PC-9 (cell line): ENCODE measurements at places on chromosomes 2 and 18.

- no peak for DNase-seq
Measured at GRCh38 chr2:80396276-80396675, 91.7 kb upstream of the LRRTM1 start.

GRCh38 chr2:43347746-43348145, 121.3 kb upstream of the ZFP36L2 start:
- DNase-seq: no peak

GRCh38 chr2:241763551-241764274, 12.9 kb upstream of the GAL3ST2 start:
- DNase-seq: no peak

GRCh38 chr2:118046634-118047210, 32.9 kb upstream of the CCDC93 start:
- peak; percentile 62 for DNase-seq

- DNase-seq: no peak
Measured at GRCh38 chr2:12918138-12918834, 201.6 kb downstream of the TRIB2 start.

- DNase-seq: no peak
Measured at GRCh38 chr18:62499263-62499650, 23.6 kb upstream of the ZCCHC2 start.

DNA sequence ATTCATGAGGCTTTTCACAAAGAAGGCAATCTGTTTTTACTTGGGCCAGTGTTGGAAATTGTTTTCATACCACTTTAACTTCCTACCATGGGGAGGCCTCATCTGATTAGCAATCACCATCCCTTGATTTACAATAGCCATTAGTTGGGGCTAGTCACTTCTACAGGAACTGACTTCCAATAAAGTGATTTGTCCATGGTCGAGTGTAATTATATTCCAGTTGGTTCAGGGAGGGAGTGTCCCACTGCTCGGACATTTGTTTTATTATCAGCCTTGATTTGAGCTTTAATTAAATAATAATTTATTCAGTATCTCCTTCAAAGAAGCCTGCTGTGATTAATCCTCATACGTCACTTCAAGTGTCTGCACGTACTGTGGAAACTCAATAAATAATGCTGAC, 233.9 kb upstream of the CNTNAP5 start:
- DNase-seq: no peak

DNA sequence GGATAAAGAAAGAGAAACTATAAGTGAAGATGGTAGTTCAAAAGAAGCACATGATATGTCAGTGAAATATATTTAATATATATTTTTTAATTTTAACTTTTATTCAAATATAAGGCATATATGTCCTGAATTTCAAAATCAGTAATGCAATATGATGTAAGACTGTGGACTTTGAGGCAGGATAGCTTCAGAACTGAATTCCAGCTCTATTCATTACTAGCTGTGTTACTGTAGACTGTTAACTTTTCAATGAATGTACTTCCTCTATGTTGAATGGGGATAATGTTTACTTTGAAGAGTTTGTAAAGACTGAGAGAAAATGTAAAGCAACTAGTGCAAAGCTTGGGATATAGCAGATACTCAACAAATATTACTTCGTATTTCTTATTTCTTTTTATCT, 112.6 kb downstream of the PMS1 start:
- no peak for DNase-seq

DNA sequence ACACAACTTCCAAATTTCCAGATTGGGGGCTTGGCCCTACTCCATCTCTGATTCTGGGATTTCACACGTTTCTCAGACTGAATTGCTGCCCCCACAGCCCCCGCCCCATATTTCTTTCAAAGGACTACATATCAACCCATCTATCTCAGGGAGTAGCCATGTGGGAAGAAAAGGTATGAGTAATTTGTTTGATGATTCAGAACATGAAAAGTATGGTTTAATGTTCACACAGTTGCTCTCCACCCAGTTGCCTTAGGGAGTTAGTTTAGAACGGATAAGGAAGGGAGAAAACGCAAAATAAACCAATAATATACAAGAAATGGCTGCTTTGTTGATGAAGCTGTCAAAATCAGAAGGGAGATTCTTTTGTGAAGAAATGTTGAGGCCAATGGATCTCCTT, 145.1 kb downstream of the PIEZO2 start:
- no peak for DNase-seq

- peak; percentile 91 for DNase-seq
Measured at GRCh38 chr2:69755862-69756467, 14.0 kb downstream of the ANXA4 start.

DNA sequence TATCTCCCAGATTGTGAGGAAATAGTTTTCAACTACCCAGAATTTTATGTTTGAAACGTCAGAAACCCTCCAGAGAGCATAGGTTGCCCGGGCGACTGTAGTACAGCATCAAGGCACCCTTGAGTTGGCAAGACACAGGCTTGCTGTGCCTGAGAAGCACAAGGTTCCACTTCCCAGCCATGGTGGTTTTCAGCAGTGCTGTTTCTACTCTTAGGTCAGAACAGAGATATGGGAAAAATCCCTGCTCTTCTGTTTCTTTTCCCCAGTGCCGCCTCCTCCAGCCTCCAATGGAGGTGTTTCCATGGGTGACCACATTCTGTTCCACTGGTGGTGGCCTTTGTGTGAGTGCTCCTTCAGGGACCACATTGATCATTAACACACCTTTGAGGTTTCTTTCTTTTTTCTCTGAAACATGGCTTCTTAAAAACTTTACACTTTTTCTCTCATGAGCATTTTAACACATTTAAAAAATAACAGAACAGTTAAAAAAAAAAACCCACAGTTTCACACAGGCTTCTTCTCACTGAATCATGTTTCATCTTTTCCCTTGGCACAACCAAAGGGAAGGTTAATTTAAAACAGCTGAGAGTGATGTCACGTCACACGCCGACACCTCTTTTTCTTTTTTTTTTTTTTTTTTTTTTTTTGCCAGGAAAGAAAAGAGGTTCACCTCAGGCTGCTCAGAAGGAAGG, 229.3 kb upstream of the HDAC4 start:
- DNase-seq: no peak

DNA sequence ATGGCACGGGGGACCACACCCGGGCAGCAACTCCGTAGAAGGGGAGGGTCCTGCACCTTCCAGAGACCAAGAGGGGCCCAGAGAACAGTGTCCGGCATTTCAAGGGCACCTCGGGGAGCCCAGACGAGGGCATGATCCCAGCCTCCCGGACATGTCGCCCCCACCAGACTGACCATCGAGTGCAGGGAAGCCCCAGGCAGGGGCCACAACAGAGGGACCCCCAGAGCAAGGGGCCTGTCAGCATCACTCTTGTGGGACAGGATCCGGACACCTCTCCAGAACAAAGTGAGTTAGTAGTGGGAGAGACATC, 50.4 kb upstream of the CTDP1 start:
- no peak for DNase-seq

GRCh38 chr18:49277395-49278036, 182.9 kb downstream of the DYM start:
- peak; percentile 69 for DNase-seq

DNA sequence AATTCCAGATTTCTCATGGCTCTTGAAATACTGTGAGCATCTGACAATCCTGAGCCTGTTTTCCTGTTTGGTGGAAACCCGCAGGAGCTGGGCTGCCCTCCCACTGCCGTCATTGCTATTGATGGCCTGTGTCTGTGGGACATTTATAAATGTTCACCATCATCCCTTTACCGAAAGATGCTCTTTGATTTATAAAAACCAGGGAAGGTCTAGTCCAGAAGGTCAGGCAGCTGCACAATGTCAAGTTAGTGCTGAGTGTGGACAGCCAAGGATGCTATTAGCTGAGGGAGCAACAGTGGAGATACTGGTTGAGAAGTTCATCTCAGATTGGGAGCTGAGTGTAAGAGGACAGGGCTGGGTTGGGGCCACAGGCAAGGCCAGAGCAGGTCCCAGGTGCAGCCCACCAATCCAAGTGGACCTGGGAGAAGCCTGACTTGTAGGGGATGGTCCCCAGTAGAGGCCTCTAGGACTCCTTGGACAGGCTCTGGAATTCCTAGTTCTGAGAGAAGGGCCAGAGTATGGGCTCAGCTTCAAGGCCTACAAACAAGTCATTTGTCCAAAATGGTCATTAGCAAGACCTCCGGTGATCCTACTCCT, 55.1 kb downstream of the COPS8 start:
- no peak for DNase-seq

GRCh38 chr2:189159273-189159672, 20.3 kb downstream of the COL5A2 start:
- no peak for DNase-seq

- no peak for DNase-seq
Measured at GRCh38 chr2:237322564-237322963, 91.4 kb downstream of the COL6A3 start.

- DNase-seq: no peak
Measured at GRCh38 chr2:136116151-136116812, 1.7 kb downstream of the CXCR4 start.

- no peak for DNase-seq
Measured at GRCh38 chr2:134279417-134279816, 25.5 kb downstream of the MGAT5 start.

DNA sequence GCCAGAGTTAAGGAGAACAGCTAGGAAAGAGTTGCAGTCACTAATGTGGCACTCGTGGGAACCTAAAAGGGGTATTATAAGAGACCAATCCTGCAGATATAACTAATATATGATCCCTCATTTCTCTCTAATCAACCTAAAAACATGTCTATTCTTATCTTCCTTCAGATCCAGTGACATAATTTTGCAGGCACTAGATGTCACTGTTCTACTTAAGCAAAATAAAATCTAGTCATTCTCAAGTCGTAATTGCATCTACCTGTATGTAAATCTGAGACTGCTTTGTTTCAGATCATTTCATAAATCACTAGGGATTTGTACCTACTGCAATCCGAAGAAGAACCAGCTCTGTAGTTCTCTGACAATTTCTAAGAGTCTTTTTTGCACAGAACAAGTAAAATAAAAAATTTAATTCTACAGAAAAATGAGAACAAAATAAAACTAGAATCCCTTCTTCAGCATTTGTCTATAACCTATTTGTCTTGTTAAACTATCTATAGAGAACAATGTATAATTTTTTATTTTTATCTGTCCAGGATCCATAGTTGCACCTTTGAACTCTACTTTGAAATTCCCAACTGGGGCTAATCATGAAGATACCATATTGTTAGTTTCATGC, 56.5 kb upstream of the ERBB4 start:
- DNase-seq: no peak

GRCh38 chr2:98463988-98464771, 19.5 kb downstream of the INPP4A start:
- DNase-seq: no peak

DNA sequence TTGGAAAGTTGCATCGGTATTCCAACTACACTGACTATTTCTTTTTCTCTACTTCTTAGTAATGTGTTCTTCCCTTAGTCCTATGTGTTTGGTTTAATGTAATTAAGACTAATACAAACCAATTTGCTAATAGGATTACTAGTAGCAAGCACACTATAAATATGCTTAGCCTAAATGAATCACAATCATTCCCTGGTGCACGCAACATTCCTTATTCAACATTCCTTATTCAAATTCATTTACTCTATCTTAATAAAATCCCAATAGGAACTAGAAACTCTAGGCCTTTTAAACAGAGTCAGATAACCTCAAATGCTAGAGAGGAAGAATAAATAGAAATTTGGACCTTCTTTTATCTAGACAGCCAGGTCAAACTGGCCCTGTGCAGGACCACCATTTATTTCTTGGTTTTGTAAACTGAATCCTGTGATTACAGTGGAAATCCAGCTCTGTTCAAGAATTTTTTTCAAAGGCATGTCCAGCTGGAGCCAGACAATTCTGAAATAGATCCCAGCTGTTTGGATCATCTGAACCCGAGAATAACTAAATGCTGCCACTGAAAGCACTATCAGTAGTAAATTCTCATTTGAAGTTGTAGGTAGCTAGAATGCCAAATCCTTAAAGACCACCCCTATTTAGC, 103.1 kb downstream of the PPP1R1C start:
- DNase-seq: no peak

- DNase-seq: no peak
Measured at GRCh38 chr2:36951027-36951518, 15.3 kb downstream of the STRN start.

GRCh38 chr2:205484764-205485163, 197.5 kb upstream of the NRP2 start:
- DNase-seq: no peak

GRCh38 chr2:148042219-148042618, 21.3 kb downstream of the MBD5 start:
- DNase-seq: no peak

DNA sequence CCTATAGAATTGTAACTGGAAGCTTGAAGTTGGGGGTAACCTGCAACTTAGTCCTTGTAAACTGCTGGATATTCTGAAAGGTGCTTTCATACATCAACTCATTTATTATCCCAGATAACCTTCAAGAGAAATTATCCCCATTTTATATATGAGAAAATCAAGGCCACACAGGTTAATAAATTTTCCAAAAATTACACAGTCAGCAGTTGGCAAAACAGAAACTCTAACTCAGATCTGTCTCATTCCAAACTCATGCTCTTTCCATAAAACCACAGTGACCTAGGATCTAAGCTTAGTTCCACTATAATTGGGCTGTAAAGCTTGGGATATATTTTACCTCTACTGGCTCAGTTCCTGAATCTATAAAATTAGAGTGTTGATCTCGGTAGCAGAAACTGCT, 167.6 kb upstream of the DDX18 start:
- DNase-seq: no peak

GRCh38 chr2:11099122-11100065, 55.9 kb upstream of the SLC66A3 start:
- DNase-seq: no peak

DNA sequence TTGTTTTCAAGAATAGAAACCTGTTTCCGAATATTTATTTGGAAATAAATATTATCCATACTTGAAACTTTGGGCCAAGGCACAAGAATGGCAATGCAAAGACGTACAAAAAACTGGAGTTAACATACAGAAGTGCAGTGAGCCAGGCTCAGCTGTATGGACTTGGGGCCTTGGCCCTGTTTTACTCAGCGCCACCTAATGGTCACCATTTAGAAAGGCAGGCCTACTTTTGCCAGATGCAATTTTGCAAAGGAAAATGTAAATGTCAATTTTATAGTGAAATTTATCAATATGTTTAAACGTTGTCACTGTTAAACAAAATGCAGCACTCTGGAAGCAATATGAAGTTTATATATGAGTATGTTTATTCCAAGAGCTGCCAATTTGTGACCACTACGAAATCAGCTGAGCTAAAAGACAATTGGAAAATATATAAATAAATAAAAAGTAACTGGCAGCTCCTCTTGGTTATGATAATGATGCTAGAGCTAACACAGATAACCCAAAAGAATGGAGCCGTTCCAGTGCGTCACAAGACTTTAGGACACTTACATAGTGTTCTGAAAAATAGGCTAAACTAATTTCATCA, 155.0 kb downstream of the ARHGAP15 start:
- peak; percentile 2 for DNase-seq

- DNase-seq: peak; percentile 65
Measured at GRCh38 chr18:7946734-7947377, 379.7 kb downstream of the PTPRM start.

DNA sequence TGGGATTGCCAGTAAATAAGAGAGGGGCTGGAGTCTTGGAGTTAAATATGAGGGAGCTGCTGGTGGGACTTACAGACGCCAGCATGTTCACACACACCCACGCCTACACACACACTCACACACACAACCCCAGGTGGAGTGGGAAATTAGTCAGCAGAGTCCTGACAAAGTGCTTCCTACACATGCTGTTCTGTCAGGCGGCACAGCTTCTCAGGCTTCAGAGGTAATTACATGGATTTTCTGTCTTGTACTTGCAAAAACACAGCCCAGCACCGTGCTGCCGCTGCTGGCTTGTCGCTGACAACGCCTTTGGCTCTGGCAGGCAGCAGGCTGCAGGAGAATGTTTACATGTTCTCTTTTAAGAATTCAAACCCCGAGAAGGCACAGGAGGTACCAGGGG, 1186.3 kb upstream of the CELF4 start:
- DNase-seq: no peak

- peak; percentile 91 for DNase-seq
Measured at GRCh38 chr2:149365931-149366583, 35.7 kb downstream of the LYPD6 start.
